Aorta (tissue), 5 donors: ENCODE measurements at places on chromosomes 11 and 22. TPM values are rescaled to one million over a fixed set of nuclear protein-coding genes. Genes with fewer than 3 reads are reported as not detected.
A peak's percentile ranks its signal among the peaks of the same experiment; 100 is the strongest.

GRCh38 chr11:111815489-111815888 is 49.3 kb upstream of the PPP2R1B start:
- no peak for DNase-seq

DNA sequence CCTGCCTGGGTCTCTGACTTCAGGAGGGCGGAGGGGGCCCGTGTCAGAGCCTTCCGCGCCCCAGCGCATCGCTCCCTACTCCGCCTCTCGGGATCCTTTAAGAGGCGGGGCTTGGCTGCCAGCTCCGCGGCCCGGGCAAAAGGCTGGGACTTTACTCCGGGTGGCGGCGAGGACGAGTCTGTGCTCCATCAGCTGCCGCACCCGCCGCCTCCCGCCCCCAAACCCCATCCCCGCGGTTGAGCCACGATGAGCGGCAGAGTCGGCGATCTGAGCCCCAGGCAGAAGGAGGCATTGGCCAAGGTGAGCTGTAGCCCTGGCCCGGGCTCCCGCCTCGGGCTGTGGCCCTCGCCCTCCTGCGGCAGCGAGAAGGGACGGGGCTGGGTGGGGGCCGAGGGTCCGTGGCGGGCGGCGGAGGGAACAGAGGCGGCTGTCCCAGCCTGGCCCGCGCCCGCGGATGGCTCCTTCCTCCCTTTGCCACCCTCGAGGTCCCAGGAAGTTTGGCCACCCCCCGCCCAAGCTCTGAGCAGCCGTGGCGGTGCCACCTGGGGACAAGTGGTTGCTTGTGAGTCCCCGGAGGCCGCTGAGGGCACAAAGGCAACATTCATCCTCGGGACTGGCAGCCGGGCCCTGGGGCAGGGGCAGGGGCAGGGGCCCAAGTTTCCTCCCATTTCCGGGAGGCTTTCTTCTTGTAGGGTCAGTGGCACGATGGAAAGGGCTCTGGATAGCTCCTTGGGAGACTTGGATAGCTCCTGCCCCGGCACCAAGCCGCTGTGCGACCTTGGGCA is at the start of gene SEC14L2:
SEC14L2 (plus strand) TSS at position 148 of the 785 bp plus-strand sequence; CDS start at position 247, 99 bp downstream.
- DNase-seq, result peak; percentile 92

GRCh38 chr11:67406969-67407687 is 3.2 kb downstream of the TBC1D10C start:
- DNase-seq, result no peak

- no peak for DNase-seq
Observed at GRCh38 chr11:57551941-57552340, 14.5 kb downstream of the SMTNL1 start.

- DNase-seq, result peak; percentile 88
Observed at GRCh38 chr22:36201630-36202319, at the start of gene APOL4. Gene APOL4 (minus strand): TSS chr22:36201809. CDS start chr22:36201734, 75 bp downstream.

- DNase-seq, result peak; percentile 66
Observed at GRCh38 chr22:20001082-20001638, 15.5 kb downstream of the ARVCF start.

DNA sequence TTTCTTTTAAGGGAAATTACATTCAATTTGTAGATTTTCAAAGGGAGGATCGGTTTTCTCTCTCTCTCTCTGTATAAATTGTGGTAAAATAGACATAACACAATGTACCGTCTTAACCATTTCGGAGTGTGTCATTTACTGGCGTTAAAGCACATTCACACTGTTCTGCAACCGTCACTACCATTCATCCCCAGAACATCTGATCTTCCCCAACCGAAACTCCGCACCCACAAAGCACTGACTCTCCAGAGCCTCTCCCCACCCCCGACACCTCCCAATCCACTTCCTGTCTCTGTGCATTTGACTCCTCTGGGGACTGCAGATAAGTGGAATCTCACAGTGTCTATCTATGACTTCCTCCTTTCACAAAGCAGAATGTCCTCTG is 15.9 kb upstream of the GRAMD4 start:
- peak; percentile 61 for DNase-seq

DNA sequence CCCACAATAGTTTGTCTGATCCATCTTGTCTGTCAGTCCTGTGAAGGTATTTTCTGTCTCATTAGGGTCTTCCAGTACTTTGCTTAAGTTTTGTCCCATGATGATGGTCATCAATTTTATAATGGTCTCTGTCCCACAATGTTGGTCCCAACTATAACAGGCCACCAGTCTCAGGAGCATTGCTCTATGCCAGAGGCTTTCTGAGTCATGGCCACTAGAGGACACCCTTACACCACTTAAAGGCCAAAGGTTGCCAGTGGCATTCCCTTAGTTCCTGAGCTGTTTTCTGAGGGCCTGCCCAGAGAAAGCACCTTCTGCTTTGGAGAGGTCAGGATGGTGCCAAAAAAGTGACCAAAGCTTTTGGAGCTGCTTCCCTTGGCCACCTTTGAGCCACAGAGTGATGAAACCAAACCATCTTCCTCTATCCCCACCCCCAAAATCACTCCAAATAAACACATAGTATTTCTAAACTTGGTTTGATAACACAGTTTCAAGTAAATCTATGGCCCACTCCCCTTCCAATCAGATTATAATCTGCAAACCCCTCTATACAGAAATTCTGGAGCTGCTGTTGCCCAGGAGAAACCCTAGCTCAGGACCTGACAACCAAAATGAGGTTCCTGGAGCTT is 19.3 kb downstream of the EIF3F start:
- no peak for DNase-seq

DNA sequence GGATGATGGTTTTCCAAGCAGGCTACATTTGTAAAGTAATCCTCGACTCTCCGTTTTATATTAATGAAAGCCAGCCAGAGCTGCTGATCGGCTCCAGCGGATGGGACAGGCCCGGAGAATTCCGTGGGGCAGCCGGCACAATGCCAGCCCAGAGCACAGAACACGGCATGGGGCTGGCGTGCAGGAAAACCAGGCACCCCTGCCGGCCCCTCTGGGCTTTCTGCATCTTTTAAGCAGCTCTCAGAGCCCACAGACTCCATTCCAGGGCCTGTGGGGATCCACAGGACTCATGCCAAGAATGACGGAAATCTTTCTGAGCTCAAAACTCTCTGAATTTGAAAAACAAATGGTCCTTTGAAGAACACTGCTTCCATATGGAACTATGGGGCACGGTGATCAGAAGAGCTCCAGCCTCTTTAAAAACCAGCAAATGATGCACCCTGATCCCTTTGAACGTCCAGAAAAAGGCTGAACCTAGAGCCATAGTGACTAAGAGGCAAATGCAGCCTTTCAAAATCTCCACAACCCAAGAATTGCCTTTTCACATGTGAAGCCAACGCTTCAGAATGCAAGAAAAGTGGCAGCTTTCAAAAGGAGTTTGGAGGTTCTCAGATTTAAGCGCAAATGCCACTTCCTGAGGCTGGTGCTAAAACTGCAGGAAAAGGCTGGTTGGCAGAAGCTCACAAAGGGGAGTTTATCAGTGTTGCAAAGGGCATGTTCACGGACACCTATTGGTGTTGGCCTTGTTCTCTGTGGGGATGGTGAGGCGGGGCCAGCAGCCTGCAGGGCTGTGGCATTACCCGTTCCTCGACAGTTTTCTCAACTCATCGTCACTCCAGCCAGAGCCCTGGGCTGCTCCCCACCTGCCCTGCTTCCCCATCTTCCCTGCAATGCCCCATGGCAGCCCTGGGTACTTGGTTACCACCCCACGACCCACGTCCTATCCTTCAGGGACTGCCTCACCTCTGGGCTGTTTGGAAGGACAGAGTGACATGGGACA is 212.5 kb downstream of the CTTN start:
- peak; percentile 35 for DNase-seq

GRCh38 chr11:129451524-129451923 is 75.9 kb downstream of the BARX2 start:
- no peak for DNase-seq

GRCh38 chr22:29647954-29648737 is 44.7 kb downstream of the NF2 start:
- DNase-seq, result no peak

- DNase-seq, result no peak
Observed at GRCh38 chr11:59724066-59724465, 10.4 kb upstream of the OR10V1 start.

GRCh38 chr11:59756845-59757244 is 1.7 kb downstream of the STX3 start:
- DNase-seq, result no peak

DNA sequence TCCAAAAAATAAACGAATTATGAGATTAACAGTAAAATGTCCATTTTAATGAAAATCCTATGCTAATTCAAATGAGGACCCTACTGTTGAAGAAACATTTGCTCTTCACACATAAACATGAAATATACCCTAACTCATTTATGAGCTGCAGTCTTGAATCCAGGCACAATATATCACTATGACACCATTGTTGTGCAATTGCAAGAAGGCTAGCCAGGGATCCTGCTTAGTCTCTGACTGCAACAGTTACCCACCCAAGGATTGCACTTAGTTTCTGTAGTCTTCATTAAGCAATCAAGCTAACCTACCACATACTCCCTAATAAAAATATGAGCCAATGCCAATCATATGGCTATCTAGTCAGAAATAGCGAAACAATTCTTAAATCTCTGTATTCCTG is 981.0 kb upstream of the FAT3 start:
- no peak for DNase-seq

- no peak for DNase-seq
Observed at GRCh38 chr22:27842669-27843431, 41.3 kb upstream of the MN1 start.

DNA sequence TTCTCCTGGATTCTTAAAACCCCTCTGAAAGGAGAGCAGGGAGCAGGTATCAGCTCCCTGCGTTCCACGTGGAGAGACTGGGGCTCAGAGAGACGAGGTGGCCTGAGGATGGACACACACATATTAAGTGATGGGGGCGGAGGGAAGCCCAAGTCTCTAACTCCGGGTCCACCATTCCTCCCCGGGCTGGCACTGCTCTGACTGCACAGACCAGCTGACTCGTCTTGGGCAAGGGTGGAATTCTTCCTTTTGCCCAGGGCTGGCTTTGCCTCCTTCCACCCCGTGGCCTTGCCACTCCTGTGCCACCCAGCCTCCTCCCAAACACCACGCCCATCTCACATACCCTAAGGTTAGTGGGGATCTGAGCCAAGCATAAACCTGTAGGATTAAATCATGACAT is 65.0 kb downstream of the BUD13 start:
- peak; percentile 55 for DNase-seq

DNA sequence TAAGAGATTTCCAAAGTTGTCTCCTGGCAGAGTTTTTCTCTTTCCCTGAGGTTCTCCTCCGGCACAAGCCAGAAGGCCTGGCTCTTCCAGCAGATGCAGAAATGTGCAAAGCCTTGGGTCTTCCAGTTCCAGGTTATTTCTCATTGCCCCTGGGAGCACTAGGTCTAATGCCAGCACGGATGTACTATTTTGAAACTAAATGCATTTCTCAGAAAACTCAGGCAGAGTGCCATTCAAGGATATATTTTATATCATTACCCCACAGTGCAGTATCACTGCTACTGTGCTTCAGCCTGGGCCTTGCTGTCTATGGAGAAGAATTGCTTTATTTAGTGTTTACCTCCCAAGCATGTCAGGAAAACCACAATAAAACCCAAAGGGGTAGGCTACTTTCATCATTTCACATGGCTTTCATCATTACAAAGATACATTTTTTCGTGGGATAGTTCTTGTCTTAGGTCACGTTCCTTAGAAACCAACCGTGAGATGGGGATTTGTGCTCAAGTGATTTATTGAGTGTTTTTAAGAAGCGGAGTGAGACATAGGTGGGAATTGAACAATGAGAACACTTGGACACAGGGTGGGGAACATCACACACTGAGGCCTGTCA is 22.4 kb upstream of the FZD4 start:
- no peak for DNase-seq

DNA sequence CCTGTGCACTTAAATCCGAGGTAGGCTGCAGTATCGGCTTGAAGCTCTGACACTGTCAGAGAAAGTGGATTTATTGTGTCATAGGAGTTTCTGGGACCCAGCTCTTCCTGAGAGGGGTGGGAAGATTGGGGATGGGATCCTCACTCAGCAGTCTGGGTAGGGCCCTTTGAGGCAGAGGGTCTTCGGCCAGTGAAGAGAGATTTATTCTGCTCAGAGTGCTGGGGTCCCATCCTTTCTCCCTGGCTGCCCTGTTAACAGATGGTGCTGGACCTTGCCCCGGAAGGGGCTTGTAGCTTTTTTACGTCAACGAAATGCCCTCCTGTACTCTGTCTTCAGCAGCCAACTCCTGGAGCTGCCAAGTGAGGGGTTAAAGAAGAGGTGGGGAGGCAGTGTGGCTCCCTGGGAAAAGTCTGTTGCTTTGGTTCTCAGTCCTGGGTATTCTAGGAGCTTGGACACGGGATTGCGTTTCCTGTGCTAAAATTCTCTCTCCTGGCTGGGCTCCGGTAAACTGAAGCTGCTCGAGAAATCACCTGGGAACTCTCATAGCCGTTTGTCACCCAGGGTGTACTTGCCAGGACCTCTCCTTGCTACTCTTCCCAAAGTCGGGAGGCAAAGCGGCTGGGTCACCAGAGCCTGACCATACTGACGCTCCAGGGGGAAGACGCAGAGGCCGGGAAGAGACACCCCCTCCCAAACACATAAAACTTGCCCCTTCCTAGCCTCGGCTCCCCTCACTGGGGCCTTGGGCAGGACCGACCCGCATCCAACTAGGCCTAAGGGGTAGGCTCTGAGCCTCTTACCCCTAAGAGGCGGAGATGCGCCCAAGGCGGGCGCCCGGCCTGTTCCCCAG is 806 bp upstream of the SMDT1 start:
- DNase-seq, result no peak

DNA sequence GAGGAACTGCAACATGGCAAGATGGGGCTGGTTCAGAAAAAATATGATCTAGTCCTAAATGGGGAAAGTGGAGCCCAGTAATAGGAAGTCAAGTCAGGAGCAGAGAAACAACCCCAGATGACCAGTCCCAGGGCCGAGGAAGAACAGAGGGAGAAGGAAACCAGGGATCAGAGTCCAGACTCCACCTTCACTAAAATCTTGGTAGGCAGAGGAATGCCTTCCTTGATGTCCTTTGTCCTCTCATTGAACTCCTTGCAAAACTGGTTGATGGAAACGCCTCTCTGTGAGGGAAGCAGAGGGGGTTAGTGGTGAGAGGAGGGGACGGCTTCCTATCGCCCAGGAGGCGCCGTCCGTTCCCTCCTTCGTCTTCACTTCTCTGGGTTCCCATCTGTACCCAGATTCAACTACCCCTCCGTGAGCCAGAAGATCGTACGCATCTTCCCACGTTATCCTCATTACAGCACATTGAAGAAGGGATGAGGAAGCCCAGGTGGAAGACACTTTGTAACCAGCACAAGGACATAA is 607 bp downstream of the MRPL11 start:
- DNase-seq, result no peak

GRCh38 chr11:62601372-62602140 is at the start of gene MTA2:
Gene MTA2 (minus strand): TSS chr11:62601865. CDS start chr11:62601450, 415 bp downstream.
- DNase-seq, result peak; percentile 98

GRCh38 chr11:12377824-12378593 is 638 bp downstream of the PARVA start:
- peak; percentile 88 for DNase-seq

LRRC55 gene
- total RNA-seq, result not detected

TRIM51 gene
- not detected for total RNA-seq

OR5T2 gene
- total RNA-seq, result not detected

OAF gene
- total RNA-seq, result 23.6 TPM

ADAMTS8 gene
- total RNA-seq, result 64.9 TPM

OTOG gene
- total RNA-seq, result not detected

MEI1 gene
- total RNA-seq, result 2.0 TPM

DDTL gene
- total RNA-seq, result 3.6 TPM
